ENCODE measurements at places on chromosomes 1 and 21.

DNA sequence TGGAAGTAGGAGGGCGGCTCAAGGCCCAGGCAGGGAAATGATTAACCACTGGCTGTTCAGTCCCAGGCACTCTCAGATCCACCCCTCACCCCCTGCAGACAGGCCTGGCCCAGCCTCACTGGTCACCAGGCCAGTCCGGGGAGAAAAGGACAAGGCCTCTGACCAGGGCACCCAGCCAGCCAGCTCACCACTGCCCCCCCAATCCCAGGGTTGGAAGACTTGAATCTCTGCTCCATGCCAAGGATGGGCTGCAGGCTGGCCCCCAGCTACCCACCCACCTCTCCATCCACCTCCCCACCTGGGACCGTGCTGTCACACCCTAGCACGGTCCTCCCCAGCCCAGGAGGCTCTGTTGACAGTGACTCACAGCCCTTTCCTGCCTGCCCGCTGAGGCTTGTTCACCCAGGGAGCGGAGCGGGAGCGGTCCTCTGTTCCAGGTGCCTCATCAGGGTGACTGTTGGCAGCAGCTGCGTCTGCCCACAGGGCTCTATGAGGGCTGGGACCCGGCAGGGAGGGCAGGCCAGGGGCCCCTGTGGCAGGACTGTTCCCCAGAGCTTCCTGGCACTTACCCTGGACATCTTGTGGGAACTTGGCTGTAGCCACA lies 2.2 kb downstream of the LAD1 start:
- no peak for DNase-seq

DNA sequence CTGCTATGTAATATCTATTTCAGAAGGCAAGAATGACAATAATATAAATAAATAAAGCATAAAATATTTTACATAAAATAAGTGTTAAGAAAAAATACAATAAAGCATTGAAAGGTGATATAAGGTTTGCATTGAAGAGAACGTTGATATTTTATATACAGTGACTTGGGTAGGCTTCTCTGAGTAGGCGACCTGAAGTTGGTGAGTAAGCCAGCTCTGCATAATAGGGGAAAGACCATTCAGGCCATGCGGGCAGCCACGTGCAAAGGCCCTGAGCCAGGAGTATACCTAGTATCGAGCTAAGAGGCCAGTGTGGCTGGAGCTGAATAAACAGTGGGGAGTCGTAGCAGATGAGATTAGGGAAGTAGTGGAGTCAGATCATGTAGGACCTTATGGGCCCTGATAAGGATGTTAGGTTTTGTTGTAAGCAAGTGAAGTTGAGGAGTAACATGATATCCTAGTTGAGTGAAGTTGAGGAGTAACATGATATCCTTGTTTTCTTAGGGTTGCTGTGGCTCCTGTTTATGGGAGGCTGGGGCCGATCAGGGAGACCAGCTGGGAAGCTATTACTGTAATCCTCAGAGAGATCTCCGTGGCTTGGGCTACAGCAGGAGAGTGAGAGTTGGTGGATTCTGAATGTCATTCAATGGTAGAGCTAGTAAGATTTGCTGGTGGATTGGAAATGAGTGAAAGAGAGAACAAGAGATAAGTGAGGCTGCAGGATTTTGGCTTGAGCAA lies 22.0 kb downstream of the KCNK1 start:
- DNase-seq = no peak

DNA sequence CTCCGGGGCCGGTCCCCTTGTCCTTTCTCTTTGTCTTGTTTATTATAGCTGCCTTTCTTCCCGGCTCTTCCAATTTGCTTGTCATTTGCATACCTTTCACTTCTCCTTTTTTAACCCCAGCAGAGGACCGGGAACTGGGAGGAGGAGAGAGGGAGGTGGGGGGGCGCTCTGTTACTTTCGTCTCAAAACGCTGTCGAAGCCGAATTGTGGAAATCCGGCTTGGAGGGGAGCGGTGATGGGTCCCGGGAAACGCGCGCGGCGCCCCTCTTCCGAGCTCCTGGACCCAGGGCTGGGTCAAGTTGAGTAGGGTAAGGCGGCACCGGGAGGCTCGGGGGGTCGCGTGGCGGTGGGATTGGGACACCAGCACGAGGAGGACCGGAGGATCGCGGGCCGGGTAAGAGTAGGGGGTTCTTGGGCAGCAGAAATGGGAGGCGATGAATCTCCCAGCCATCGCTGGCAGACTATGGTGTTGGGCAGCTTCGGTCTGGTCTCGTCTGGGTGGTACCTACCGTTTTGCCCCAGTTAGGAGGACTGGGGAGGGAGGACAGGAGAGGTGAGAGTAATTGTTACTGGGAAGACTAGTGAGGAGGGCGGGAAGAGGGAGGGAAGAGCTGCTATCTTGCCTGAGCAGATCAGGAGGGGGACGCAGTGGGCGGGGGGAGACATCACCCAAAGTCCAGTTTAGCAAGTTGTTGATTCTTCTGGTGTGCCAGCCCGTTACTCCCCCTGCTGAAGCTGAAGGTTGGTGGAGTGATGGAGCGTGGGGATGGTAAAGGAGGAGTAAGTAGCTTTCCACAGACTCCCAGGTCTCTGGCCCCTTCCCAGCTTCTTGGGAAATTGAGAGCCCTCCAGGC lies 1.5 kb downstream of the PROX1 start:
- DNase-seq = no peak

DNA sequence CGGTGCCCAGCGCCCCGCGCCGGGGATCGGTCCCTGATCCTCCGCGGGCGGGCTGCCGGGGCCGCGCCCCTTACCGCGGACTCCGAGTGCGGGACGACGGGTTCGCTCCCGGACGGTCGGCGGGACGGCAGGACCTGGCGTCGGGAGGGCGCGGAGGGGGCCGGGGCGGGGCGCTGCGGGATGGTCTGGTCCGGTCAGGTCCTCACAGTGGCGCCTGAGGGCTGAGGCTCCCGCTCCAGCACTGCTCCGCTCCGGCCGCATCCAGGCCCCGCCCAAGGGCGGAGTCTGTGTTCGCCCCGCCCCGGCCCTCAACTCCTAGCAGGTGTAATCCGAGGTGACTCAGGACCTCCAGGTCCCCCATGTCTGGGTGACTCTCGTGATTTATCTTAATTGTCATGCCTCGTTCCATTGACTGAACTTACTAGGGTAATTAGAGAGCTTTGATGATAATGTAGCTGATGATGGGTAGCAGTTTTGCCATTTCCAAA lies at the start of gene RAB3B:
TSS of gene RAB3B (minus strand) at position 223 of the 488 bp plus-strand sequence. CDS start 13,583 bp downstream, outside the sequence.
- DNase-seq = no peak

- DNase-seq = no peak
Measured at GRCh38 chr1:29142714-29143113, 19.0 kb upstream of the TMEM200B start.

GRCh38 chr21:36236052-36236730 lies 79.6 kb downstream of the DOP1B start:
- no peak for DNase-seq

GRCh38 chr21:34004013-34004938 lies 69.1 kb upstream of the MRPS6 start:
- no peak for DNase-seq

DNA sequence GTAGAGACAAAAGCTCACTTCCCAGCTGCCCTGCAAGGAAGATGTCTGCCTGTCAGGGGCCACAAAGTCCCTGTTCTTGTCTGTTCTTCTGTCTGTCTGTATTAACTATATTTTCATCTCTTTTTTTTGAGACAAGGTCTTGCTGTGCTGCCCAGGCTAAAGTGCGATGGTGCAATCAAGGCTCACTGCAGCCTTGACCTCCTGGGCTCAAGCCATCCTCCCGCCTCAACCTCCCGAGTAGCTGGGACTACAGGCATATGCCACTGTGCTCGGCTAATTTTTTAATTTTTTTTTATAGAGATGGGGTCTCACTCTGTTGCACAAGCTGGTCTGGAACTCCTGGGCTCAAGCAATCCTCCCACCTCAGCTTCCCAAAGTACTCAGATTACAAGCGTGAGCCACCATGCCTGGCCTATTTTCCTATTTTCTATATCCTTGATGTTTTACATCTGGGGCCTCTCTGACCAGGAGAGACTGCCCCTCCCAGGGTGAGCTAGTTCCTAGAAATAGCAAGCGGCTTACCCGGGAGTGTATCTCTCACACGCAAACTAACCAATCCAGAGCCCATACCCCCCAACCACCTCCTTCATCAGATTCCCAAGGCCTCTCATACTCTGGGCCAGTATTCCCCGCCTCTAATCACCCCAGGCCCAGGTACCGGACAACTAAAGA lies 5.4 kb upstream of the KLHDC7A start:
- no peak for DNase-seq

- DNase-seq = no peak
Measured at GRCh38 chr1:16110456-16110855, 37.0 kb upstream of the FAM131C start.

All from GDM1 (cell line).